Neural progenitor cell (in vitro differentiated cells): ENCODE measurements at places on chromosomes 6 and 20. TPM values are rescaled to one million over a fixed set of nuclear protein-coding genes. Genes with fewer than 3 reads are reported as not detected.

DNA sequence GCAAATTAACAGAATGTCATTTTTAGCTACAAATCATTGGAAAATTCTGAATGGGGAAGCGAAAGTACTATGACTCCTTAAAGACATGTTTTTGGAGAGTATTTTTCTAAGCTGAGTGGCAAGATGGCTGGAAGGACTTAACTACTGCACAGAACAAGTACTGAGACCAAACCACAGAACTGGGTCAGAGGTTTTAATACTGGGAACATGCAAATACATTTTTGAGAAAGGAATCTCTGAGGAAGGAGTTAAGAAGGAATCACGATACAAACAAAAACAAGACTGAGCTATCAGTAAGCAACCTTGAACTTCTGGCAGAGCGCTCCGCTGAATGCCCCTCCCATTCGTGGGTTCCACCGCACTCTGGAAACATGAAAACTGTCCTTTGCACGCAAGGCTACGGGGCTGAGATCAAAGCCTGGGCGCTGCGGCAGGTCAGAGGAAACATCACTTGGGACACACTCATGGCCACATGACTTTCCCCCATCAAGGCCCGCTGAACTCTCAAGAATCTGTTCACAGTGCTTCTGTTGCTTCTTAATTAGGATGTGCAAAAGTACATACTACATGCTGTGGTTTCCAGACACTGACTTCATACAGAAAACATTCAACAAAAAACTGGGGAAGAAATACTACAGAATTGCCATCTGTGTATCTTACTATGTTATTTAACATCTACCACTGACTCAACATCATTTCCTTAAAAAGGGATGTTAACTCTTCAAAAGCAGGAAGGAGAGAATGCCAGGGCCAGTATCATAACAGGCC lies 27.8 kb downstream of the SLC23A2 start:
- DNase-seq = no peak
- no peak overlapping the region for H3K27ac ChIP-seq
- H3K27me3 ChIP-seq = no peaks in the 10 kb centered on the region
- no peak overlapping the region for H3K4me3 ChIP-seq
- H3K4me1 ChIP-seq = peaks cover 6% of the 10 kb centered on the region

- no peak for DNase-seq
- H3K4me3 ChIP-seq = no peak overlapping the region
- H3K27me3 ChIP-seq = no peaks in the 10 kb centered on the region
- no peak overlapping the region for H3K27ac ChIP-seq
- H3K36me3 ChIP-seq = no peaks in the 10 kb centered on the region
These were observed 25.5 kb upstream of the NOL4L start for GRCh38 chr20:32610472-32611218.

- H3K4me3 ChIP-seq = peak overlapping the region; percentile 92
- H3K36me3 ChIP-seq = no peaks in the 10 kb centered on the region
- peak overlapping the region; percentile 83 for H3K27ac ChIP-seq
These were observed 1.4 kb downstream of the QKI start for GRCh38 chr6:163415620-163416556.

DNA sequence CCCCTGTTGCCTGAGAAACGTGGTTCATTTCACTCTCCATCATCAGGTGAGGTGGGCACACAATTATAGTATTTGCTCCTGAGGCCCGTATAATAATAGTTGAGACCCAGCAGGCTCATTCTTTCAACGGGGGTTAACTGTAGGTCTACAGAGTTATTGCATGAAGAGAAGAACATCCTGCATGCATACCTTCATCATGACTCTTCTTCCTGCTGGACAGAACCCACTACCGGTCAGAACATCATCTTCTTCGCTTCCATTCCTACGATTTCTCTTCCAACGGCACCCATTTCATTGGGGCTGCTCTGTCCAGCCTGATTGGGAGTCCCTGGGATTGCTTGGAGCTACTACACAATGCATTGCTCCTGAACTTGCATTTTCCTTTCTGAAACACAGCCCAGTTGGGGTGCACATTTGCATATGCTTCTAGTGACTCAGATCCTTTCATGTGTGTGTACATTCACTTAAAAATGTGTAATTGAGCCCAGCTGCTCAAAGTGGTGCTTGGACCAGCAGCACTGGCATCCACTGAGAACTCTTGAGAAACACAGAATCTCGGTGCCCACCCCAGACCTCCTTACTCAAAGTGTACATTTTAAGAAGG lies 57.4 kb downstream of the SLC24A3 start:
- no peaks in the 10 kb centered on the region for H3K4me1 ChIP-seq
- DNase-seq = no peak
- H3K27ac ChIP-seq = no peak overlapping the region

DNA sequence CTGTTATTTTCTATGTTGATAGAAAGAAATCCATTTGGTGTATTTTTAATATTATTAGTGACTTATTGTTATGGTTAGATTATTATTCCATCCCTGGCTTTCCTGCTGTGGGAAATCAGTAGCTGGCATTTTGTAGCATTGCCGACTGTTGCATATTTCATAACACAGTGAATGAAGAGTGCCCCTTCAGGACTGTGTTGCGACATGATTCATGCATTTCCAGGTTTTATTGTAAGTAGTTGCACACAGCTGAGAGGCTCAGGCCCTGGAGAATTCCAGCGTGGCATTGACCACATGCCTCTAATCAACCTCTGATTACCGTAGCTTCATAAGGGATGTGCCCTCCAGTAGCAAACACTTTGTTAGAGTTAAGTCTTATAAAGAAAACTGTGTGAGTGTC lies 263.9 kb downstream of the FARS2 start:
- H3K4me3 ChIP-seq = no peak overlapping the region
- H3K27me3 ChIP-seq = no peaks in the 10 kb centered on the region
- H3K36me3 ChIP-seq = no peaks in the 10 kb centered on the region
- no peaks in the 10 kb centered on the region for H3K4me1 ChIP-seq
- H3K27ac ChIP-seq = no peak overlapping the region

- H3K36me3 ChIP-seq = no peaks in the 10 kb centered on the region
- H3K4me3 ChIP-seq = no peak overlapping the region
- H3K4me1 ChIP-seq = no peaks in the 10 kb centered on the region
- H3K27ac ChIP-seq = no peak overlapping the region
- DNase-seq = no peak
These were observed 214.8 kb upstream of the GRIK2 start for GRCh38 chr6:101178748-101179147.

DNA sequence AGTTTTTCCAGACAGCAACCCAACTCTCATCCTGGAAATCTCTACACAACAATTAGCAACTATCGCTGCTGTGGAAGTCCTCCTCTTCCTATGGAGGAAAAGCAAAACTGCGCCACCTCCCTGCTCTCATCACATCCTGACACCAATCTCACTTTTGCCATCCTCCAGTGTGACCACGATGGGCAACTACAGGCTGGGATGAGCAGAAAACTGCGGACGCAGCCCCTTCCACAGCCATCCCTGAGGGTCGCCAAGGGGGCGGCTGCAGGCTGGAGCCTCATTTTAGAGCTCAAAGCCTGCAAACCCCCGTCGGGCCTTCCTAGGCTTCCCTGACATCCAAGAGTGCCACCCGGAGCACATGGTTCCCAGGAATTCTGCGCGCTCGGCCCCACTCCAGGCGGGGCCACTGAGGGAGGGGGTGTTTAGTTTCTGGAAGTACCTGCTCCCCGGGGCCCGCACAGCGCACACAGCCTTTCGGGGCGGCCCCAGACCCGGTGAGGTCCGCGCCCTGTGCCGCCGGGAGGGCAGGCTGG lies 1.2 kb downstream of the TCFL5 start:
- peaks cover 20% of the 10 kb centered on the region for H3K4me1 ChIP-seq
- peak; percentile 33 for DNase-seq
- H3K27me3 ChIP-seq = peaks cover 11% of the 10 kb centered on the region
- no peak overlapping the region for H3K27ac ChIP-seq
- no peaks in the 10 kb centered on the region for H3K36me3 ChIP-seq

GRCh38 chr20:20331156-20331555 lies 36.7 kb upstream of the INSM1 start:
- H3K27me3 ChIP-seq = no peaks in the 10 kb centered on the region
- no peak overlapping the region for H3K4me3 ChIP-seq
- no peak for DNase-seq
- peaks cover 5% of the 10 kb centered on the region for H3K4me1 ChIP-seq
- H3K27ac ChIP-seq = no peak overlapping the region

DNA sequence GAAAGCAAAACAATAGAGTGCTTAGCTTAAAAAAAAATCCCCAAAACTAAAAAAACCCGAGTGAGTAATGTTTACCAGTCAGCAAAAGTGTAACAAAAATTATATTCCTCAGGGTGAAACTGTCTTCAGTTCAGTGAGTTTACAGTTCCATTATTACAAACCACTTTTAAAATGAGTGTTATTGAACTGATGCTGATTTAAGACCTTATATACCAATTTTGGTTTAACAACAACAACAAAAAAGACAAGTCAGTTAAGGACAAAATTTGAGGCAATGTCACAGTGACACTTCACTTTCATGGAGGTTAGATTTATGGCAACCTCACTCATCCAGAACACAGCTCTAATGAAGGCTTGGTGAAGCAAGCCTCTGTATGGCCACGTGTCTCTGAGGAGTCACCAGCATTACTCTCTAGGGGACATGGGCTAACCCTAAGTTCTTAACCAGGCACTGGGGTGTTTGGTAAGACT lies 630.8 kb downstream of the PHF3 start:
- H3K36me3 ChIP-seq = no peaks in the 10 kb centered on the region
- DNase-seq = no peak
- peaks cover 4% of the 10 kb centered on the region for H3K4me1 ChIP-seq
- no peak overlapping the region for H3K4me3 ChIP-seq
- H3K27me3 ChIP-seq = no peaks in the 10 kb centered on the region
- H3K27ac ChIP-seq = no peak overlapping the region

- peaks cover 20% of the 10 kb centered on the region for H3K4me1 ChIP-seq
- H3K36me3 ChIP-seq = no peaks in the 10 kb centered on the region
- no peak for DNase-seq
- H3K27me3 ChIP-seq = no peaks in the 10 kb centered on the region
- peak overlapping the region; percentile 11 for H3K4me3 ChIP-seq
These were observed 7.2 kb upstream of the LCA5 start for GRCh38 chr6:79544299-79544927.

DNA sequence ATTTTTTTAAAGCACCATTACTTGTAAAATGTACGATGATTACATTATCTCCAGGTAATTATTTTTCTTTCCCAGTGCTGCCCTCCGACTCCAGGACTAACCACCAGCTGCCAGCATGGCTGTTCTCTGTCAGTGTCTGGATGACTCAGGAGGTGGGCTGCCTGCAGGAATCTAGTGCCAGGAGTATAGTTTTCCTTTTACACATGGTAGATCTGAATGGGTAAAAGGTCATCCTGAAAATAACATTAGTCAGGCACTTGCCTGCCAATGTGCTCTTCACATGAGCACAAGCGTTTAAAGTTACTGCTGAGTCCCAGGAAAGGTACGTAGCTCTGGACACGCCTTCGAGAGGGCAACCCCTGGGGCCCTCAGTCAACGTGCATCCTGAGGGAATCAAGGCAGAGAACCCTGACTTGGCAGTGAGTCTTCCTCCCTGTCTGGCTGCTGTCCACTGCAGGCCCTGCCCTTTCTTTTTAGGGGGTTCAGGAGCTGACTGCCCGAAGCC lies 2.4 kb downstream of the DYNLT1 start:
- H3K36me3 ChIP-seq = no peaks in the 10 kb centered on the region
- DNase-seq = no peak
- H3K27me3 ChIP-seq = peaks cover 15% of the 10 kb centered on the region
- H3K27ac ChIP-seq = no peak overlapping the region

DNA sequence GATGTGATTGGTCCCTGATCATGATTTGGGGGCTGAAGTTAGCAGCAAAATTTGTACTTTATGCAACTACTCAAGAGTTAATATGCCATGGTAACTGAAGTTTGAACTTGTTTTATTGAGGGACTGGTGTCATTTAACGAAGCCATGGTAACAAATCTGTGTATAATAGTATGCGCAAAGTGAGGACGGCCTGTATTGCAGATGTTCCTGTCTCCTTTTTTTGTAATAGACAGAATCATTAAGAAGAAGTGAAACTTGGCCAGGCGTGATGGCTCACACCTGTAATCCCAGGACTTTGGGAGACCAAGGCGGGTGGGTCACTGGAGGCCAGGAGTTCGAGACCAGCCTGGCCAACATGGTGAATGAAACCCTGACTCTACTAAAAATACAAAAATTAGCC lies 22.3 kb downstream of the RPRD1B start:
- peaks cover 19% of the 10 kb centered on the region for H3K36me3 ChIP-seq
- H3K4me1 ChIP-seq = peaks cover 12% of the 10 kb centered on the region
- no peak overlapping the region for H3K4me3 ChIP-seq
- no peak for DNase-seq
- no peaks in the 10 kb centered on the region for H3K27me3 ChIP-seq
- no peak overlapping the region for H3K27ac ChIP-seq

DNA sequence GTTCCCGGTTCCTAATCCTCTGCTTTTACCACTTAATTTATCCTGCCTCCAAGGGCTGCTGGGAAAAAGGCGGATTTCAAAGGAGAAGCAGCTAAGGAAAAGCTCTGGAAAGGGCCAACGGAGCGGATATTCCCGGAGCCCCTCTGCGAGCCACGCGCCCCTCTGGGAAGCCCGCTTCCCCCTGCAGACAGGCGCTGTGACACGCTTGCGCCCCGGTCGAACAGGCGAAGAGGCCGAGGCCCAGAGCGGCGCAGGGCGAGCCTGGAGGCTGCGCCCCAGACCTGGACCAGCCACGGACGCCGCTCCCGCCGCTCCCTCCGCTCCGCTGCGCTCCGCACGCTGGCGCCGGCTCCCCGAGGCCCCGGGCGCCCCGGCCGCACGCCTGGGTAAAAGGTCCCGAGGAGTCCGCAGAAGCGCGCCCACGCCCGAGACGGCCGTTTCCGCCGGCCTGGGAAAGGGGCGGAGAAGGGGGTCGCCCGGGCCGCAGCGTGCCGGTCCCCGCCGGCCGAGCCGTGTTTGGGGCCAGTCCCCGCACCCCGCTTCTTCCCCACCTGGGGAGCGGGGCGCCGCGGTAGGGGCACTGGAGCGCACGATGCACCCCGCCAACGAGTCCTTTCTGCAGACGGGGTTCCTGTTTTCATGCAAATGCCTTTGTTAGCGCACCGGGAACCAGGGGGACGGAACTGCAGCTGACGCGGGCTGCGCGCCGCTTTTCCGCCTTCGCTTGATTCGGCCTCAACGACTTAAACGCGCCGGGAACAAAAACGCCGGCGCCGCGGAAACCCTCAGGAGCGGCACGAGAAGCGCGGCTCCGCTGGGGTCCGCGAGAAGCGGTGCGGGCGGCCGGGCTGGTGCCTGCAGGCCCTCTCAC lies 91.9 kb upstream of the SIRPA start:
- peak; percentile 93 for DNase-seq
- H3K27ac ChIP-seq = no peak overlapping the region
- peaks cover 6% of the 10 kb centered on the region for H3K4me1 ChIP-seq
- no peaks in the 10 kb centered on the region for H3K36me3 ChIP-seq

Gene SNAP25
- not detected in 2 replicates for total RNA-seq

Gene SNX14
- total RNA-seq = 46.7 and 95.2 TPM in 2 replicates

Gene ABCF1
- total RNA-seq = 43.9 and 56.0 TPM in 2 replicates

Gene SIRPA
- total RNA-seq = 5.1 and 7.8 TPM in 2 replicates

Gene PAK1IP1
- total RNA-seq = 13.9 and 28.8 TPM in 2 replicates

Gene HFE
- 0.43 and 1.5 TPM in 2 replicates for total RNA-seq

Gene MAP7
- total RNA-seq = 8.9 and 9.0 TPM in 2 replicates

Gene HLA-DMA
- 5.1 and 11.9 TPM in 2 replicates for total RNA-seq
